Femur (tissue), 1 donor: ENCODE measurements at places on chromosomes 5 and 9.

DNA sequence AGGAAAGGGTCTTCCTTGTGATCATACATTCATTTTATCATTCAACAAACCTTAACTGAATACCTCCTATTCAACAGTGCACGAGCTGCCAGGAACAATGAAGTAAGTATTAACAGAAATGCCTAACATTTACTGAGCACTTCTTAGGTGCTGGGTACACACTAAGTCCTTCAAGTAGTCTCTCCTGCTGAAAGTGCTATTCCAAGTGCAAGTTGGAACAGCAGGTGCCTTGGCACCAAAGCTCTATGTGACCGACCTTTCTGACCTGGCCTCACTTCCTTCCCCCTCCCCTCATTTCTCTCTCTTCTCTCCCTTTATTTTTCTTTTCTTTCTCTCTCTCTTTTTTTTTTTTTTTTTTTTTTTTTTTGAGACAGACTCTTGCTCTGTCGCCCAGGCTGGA is 94.5 kb downstream of the GRIA1 start:
- no peak for DNase-seq

- DNase-seq, result no peak
Observed at GRCh38 chr5:89728134-89728533, 681.4 kb downstream of the CETN3 start.

DNA sequence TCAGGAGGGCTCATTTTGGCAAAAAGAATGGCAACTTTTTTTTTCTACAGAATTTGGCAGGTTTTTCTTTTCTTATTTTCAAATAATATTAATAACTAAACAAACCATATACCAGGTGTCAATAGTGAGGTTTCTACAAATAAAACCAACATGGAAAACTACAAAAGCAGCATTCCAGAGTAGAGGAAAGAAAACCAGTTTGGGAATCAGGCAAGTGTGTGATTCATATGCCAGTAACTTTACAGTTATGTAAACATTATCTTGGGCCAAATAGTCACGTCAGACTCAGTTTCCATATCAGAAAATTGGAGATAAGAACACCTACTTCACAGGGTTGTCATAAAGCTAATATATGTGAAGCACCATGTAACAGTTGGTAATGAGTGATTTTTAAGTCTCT is 51.7 kb downstream of the FBXW11 start:
- no peak for DNase-seq

GRCh38 chr5:103498800-103499551 is 63.6 kb downstream of the NUDT12 start:
- DNase-seq, result no peak

DNA sequence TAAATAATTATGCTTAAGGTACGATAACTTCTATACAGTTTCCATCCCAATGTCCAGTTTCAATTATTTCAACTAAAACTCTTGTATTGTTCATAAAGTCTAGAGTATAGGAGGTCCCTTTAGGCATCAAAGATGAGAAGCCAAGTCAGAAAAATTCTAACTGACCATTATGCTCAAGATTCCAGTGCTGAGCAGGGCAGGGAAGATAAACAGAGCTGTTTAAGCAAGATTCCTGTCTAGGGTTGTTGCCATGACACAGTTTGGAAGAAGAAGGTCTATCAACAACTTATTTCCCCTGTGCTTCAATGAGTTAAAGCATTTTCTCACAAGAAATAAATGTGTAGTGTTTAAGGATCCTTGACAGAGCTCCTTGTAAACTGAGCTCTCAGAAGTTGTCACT is 48.9 kb upstream of the MTAP start:
- DNase-seq, result no peak

DNA sequence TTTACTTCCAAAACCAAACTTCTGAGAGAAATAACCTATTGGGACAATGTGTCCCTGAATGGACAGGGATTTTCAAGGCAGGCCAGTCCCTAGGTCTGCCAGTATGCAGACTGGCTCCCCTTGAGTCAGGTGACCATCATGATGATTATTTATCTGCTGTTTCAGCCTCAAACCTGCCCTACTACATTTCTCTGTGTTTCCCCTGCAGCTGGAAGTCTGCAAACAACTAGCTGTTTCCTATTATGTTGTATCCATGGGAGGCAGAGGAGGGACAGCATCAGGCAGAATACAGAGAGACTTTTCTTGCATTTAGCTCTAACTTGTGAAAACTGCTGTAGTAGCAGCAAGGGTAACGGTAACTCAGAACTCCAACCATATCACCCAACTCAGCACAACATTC is 36.2 kb upstream of the IFNK start:
- no peak for DNase-seq

- DNase-seq, result no peak
Observed at GRCh38 chr9:72560086-72560485, 38.7 kb downstream of the TMC1 start.

GRCh38 chr5:87103616-87104287 is 163.9 kb upstream of the RASA1 start:
- no peak for DNase-seq

- DNase-seq, result no peak
Observed at GRCh38 chr5:98770911-98771322, 2.5 kb upstream of the RGMB start.

- DNase-seq, result no peak
Observed at GRCh38 chr9:28999057-28999456, 1425.8 kb upstream of the C9orf72 start.

- DNase-seq, result no peak
Observed at GRCh38 chr9:107178293-107178692, 104.8 kb upstream of the RAD23B start.

- no peak for DNase-seq
Observed at GRCh38 chr5:9419794-9420193, 126.1 kb downstream of the SEMA5A start.

- no peak for DNase-seq
Observed at GRCh38 chr5:68464424-68464823, 248.9 kb downstream of the PIK3R1 start.

GRCh38 chr9:94999832-95000231 is 273.3 kb downstream of the AOPEP start:
- DNase-seq, result no peak

DNA sequence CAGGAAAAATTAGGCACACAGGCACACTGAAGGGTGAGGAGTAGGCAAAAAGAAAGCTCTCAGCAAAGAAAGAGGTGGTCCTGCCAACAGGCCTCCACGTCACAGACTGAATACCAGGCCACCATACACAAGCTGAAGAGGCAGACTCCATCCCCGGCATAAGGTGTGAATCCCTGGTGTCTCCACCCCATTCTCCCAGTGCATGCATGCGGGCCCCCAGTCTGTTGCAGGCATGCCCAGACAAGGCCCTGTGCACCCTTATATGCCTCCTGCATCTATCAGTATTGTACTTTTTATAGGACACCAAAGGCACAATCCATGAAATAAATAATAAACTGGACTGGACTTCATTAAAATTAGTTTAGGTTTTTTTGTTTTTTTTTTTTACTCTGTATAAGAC is 73.1 kb downstream of the RGMB start:
- DNase-seq, result no peak

DNA sequence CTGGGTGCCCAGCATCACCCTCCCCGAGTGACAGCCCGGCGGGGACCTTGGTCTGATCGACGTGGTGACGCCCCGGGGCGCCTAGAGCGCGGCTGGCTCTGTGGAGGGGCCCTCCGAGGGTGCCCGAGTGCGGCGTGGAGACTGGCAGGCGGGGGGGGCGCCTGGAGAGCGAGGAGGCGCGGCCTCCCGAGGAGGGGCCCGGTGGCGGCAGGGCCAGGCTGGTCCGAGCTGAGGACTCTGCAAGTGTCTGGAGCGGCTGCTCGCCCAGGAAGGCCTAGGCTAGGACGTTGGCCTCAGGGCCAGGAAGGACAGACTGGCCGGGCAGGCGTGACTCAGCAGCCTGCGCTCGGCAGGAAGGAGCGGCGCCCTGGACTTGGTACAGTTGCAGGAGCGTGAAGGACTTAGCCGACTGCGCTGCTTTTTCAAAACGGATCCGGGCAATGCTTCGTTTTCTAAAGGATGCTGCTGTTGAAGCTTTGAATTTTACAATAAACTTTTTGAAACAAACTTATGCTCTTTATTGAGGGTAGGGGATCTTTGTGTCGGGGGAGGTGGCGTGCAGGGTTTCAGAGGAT is 1.3 kb downstream of the GADD45G start:
- DNase-seq, result peak; percentile 73

DNA sequence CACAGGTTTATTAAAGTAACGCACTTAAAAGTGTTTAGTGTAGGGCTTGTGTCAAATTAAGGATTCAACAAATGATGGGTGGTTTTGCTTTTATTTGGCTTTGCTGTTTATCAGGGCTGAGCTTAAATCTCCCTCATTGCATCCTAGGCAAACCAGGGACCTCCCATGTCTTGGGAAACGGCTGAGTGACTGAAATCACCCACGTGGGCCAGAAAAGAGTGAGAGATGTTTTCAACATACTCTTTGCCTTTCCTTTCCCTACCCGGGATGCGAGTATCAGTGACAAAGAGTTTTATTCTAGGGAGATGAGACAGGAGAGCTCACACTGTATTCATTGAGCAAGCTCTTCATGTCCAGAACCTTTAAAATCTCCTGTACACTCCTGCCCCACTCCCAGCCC is 23.3 kb downstream of the KCNMB1 start:
- DNase-seq, result no peak

DNA sequence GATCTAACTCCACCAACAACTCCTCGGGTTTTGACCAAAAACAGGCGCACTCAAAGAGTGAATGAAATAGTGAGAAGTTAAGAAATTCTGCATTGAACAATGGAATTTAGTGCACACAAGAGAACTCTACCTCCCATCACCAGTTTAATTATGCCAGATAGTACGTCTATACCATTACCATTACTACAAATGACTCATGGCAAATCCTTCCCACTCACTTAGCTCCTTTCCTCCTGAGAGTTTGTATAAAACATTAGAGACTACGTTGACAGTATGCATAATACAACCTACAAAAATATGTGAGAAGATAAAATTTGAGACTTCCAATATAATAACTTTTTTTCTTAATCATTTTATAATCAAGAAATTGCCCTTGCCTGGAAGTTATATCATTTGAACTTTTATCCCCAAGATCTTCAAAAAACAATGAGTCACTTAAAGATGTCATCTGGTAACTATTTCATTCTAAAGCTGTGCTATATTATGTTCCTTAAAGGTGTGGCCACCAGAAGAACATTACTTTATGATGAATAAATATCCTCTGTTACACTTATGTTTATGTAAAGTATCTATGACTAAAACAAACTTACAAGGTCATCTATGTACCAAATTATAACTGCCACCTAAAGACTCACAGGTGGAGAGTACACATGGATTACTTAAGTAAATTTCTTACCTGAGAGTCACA is 297.9 kb upstream of the PTGER4 start:
- DNase-seq, result no peak

DNA sequence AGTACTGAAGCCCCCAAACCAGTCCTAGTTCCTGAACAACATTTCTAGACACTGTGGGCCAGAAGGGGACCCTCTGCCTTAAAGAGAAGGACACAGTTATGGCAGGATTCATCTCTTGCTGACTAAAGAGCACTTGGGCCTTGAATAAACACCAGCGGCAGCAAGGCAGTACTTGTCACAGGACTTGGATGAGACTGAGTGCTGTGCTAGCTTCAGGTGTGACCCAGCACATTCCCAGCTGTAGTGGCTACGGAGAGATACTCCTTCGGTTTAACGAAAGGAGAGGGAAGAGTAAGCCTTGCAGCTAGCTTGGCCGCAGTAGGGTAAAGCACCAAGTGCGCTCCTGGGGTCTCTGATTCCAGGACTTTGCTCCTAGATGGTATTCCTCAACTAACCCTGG is 10.9 kb upstream of the STX17 start:
- no peak for DNase-seq

- DNase-seq, result no peak
Observed at GRCh38 chr5:168109441-168109840, 182.0 kb upstream of the WWC1 start.

DNA sequence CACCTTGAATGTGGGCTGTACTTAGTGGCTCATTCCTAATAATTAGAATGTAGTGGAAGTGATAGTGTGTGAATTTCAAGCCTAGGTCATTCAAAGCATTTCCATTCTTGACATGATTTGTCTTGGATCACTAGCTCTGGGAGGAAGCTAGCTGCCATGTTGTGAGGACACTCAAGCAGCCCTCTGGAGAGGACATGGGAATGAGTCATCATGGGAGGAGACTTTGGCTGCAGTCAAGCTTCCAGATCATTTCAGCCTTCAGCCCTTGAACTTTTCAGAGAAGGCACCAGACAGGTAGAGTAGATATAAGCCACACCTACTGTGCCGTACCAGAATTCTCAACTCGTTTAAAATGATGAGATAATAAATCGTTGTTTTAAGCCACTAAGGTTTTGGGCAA is 506.9 kb downstream of the ZNF608 start:
- no peak for DNase-seq

DNA sequence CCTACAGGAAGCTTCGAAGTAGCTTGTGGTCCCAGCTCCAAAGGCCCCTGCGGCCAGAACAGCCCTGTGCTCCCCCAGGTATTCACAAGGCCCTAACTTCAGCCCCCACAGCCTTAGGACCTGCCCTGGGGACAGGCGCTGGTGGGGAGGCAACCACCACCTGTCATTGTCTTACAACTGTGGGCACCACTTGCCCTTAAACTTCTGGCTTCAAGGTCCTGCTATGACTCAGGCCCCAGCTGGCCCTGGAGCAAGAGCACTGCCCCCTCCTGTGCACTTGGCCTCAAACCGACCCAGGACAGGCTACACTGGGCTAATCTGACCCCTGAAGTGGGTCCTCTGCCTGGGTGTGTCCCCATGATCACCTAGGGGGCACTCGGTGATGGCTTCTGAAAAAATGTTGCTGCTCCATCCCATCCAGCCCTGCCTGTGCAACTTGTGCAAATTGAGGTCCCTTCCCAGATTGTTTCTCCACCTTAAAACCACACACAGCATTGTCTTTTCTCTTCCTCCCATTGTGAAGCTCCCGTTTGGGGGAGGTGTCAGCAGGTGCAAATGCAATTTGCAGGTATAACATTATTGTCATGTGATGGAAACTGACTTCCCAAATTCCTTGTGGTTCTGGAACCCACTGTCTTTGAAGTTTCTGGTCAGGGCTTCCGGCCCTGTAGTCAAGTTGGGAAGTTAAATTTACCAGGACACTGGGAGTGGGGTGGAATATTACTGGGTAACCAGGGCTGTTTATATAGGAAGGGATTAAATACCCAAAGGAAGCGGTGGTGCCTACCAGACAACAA is 1.1 kb upstream of the PROB1 start:
- peak; percentile 50 for DNase-seq

DNA sequence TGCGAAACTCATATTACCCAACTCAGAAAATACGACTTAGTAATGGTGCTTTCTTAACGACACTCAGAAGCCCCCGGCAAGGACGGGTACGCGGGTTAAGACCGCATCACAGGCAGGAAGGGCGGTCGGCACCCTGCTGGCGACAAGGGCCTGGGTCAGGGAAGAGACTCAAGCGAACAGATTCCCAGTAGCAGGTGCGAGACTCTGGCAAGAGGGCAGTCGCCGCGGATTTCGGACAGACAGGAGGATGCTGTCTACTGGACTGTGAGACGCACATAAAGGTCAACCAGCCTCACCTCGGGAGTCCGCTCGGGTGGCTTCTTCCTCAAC is 398 bp downstream of the RAPGEF6 start:
- DNase-seq, result peak; percentile 78

DNA sequence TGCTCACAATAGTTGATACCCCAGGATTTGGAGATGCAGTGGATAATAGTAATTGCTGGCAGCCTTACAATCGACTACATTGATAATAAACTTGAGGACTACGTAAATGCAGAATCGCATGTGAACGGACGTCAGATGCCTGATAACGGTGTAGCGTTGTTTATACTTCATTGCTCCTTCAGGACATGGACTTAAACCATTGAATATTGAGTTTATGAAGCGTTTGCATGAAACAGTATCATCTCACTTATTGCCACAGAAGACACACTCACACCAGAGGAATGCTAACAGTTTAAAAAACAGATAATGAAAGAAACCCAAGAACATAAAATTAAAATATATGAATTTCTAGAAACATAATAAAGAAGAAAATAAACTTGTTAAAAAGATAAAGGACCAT is 101.6 kb downstream of the GABBR2 start:
- DNase-seq, result no peak
